ENCODE measurements at places on chromosomes 12 and 14.

GRCh38 chr14:101256266-101256665 lies 305.0 kb upstream of the DIO3 start:
- no peak for DNase-seq

DNA sequence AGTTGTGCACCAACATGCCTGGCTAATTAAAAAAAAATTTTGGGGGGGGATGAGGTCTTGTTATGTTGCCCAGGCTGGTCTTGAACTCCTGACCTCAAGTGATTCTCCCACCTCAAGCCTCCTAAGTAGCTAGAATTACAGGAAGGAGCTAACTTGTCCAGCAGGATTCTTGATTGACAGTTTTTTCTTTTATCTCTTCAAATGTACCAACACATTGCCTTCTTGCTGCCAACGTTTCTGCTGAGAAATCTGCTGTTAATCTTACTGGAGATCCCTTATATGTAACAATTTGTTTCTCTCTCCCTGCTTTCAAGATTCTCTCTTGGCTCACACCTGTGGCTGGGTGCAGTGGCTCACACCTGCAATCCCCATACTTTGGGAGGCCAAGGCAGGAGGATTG lies 22.4 kb upstream of the MARK3 start:
- no peak for DNase-seq

- no peak for DNase-seq
Observed at GRCh38 chr12:87140262-87140661, 884.1 kb upstream of the MGAT4C start.

DNA sequence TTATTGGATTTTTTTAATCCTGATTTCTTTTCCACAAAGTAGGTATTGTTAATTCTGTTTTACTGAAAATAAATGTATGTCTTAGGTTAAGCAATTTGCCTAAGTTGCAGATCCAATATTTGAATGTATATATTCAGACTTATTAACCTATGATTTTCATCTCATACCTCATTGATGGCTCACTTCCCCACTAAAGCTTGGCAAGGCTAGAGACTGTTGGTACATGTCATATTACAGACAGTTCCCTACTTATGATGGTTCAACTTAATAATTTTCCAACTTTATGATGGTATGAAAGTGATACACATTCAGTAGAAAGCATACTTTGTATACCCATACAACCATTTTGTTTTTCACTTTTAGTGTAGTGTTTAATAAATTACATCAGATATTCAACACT lies 33.2 kb upstream of the KCNH3 start:
- DNase-seq: no peak

DNA sequence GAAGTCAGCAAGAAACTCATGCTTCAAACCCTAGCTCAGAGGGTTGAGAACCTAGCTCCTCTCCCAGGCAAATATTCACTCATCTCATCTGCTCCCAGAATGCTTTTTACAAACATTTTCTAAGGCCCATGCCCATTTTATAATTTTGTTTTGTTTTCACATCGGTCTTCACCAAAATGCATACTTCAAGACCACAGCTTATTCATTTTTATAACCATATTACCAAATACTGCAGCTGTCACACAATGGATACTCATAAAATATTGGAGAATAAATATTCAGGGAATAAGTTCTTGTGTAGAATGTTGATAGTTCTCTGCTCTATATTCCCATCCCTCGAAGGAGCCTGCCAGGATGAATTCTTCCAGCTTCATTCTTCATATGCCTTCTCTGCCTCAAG lies 50.8 kb upstream of the HOXC13 start:
- DNase-seq: no peak

DNA sequence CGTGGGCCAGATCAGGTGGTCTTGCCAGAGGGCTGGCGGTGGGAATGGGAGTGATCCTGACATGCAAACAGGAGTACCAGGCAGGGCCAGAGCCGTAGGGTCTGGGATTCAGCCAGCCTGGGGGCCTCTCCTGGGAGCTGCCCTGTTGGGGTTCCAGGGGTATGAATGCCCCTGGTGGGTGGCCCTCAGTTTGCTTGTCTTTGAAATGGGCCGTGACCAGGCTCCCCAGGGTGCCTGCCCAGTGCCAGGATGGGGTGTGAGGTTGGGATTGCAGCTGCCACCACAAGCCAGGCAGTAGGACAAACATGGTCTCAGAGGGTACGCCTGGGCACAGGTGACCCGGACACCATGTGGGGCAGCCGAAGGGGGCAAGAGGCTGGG lies 168.8 kb downstream of the KIF26A start:
- no peak for DNase-seq

DNA sequence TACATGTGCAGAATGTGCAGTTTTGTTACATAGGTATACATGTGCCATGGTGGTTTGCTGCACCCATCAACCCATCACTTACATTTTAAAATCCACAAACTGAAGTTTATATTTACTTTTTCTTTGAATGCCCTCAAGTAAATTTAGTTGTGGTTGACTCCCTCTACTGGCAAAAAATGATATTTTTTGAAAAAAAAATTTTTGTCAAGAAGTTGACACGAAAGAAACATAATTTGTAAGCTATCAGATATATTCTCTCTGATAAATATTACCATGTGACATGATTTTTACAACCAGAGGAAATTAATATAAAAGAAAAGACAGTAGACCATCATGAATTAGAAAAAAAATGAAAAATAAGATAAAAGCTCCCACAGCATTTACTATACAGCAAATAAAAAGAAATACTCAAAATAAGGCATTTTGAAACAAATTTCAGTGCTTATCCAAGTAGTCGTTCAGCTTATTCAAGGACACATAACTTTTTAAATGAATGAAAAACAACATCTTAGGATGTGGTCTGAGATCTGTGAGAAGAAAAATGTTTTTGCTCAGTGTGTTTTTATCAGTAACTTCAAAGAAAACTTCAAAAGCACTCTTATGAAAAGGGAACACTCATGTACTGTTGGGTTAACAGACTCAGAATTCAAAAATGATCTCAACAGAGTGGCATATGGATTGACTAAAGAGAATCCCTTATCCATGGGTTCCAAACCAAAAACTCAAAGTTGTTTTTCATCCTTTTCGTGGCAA lies 30.0 kb upstream of the GRIP1 start:
- DNase-seq: no peak

DNA sequence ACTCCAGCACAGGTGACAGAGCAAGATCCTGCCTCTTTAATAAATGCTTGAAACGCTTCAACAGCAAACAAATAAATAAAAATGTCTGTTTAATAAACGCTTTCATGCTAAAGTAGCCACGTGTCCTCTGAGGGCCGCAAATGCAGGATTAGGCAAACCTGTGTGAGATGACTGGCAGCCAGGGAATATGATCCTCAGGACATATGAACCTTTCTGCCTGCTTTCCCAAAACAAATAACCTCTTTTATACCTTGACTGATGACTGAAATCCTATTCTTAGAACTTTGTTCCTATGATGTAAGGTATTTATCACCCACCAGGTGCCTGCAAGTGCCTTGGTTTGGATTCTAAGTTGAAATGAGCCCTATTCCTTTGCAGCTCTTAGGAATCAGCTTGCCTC lies 14.5 kb upstream of the FLVCR2 start:
- DNase-seq: no peak

- no peak for DNase-seq
Observed at GRCh38 chr12:89880690-89881350, 172.2 kb upstream of the ATP2B1 start.

- no peak for DNase-seq
Observed at GRCh38 chr12:114266536-114266935, 139.4 kb downstream of the TBX5 start.

DNA sequence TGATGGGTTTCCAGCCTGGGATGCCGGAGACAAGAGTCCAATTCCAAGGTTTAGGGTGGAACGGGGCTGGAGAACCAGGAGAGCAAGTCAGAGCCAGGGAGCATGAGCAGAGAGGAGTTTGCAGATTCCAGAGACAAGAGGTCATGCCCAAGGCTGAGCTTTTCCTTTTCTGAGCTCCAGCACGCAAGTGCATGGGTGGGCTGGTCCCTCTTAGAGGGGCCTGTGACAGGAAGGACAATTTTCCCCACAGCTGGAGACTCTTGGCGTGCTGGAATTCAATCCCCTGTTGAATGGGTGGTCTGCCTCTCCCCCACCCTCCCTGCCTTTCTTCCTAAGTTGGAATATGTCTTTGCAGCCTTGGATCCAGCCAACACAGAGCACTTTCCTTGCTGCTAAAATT lies 431.9 kb downstream of the BCL11B start:
- DNase-seq: no peak

DNA sequence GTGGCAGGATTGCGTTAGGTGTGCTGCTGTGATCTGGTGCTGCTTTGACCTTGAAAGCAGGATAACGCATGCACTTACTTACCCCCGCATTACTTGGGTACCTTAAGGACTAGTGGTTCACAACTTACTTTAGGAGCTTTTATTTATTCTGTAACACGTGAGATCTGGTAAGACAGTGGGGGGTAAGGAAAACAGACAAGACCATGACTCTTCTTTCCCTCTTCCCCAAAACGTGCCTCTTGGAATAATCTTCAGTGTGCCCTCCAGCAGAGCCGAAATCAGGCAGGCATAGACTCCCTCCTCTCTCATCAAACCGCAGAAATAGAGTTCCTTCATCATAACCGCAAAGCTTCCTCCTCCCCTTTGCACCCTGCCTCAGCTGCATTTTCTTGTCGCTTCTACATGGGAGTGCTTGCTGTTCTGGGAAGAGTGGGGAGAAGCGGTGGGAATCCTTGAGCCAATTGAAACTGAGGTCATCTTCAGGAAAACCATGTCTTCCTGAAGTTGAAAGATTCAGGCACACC lies 43.4 kb downstream of the RAD52 start:
- DNase-seq: no peak
